ENCODE measurements at places on chromosomes 4 and X.

DNA sequence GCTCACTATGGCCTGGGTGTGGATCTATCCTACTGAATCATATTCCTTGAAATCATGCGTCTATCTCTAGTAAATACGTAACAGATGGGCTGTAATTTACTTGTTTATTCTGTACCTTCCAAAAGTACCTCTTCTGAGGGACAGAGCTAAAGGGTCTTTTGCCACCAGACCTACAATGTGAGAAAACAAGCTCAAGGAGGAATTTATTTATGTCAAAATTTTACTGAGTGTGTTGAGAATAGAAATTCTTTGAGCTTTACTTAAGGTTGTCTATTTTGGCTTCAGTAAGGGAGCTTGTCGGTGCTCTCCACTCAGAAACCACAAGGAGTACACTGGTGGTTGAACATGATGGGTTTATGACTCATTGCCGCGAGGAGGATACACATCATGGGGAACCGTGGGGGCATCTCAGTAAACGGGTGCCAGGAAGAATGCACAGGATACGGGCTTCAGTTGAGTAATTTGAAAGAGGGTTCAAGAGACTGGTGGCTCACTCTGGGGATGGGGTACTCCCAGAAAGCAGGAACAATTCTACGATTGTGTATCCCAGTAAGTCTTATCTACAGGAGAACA, 3.0 kb downstream of the ANK2 start:
- no peak for DNase-seq

GRCh38 chr4:156560701-156561100, 410.9 kb downstream of the PDGFC start:
- DNase-seq = no peak

DNA sequence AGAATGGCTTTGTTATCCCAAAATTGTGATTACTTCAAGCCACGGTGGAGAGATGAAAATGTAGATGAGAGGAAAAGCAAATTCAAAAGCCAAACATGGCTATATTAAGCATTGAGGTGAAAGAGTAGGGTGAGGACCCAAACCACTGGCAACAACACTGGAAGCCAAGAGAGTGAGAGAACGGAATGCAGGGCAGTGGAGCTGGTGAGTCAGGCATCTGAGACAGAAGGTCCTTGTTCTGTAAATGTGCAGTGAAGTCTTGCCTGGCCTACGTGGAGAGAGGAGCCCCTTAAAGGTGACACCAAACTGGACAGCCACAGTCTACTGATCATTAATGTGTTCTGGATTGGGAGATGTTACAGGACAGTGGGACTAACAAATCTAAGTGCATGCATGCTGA, 22.8 kb upstream of the SEC24B start:
- DNase-seq = no peak

DNA sequence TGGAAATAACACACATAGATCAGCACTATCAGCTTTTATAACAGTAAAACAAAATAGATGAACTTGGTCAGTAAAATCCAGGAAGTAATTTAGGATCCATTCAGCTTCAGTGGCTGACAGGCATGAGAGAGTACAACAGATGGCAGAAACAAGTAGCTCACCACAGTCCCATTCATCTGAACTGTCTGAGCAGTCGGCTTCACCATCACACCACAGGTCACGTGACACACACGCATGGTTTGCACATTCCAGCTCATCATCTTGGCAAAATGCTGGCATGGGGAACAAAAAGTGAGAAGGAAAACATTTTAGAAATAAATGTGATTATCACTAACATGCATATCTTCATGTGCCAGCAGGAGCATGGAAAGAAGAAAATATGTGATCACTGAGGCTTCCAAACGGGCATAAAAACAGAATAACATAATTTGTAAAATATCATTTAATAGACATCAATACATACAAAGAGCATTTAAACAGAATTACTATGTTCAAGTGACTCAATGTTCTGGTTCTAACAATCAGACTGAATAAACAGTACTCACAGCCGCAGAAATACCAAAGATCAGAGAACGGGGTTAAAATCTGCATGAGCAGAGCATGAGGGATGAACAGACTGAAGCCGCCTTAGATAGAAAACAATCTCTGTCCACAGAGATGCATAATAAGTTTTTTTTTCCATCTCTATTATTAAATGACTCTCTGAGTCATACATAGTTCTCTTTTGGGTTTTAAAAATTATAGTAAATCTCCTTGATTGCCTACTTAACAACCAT, 158.1 kb downstream of the ATP10D start:
- DNase-seq = no peak

DNA sequence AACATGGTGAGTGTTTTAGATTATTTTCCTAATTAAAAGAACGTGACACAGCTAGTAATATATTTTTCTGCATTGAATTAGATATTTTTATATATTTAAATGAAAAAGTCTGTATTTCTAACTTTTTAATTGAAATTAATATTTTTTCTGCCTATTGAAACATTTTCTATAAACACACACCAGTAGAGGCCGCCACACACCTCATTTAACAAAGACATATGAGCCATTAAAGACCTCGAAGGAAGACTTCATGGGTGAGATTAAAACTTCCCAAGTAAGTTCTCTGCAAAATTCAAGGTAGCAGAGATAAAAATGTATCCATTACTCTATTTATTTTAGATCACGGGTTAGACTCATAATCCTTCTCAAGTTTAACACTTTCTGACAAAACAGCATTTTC, 8.3 kb downstream of the SLITRK2 start:
- DNase-seq = no peak

- no peak for DNase-seq
Measured at GRCh38 chr4:186017801-186018200, 51.2 kb upstream of the TLR3 start.

DNA sequence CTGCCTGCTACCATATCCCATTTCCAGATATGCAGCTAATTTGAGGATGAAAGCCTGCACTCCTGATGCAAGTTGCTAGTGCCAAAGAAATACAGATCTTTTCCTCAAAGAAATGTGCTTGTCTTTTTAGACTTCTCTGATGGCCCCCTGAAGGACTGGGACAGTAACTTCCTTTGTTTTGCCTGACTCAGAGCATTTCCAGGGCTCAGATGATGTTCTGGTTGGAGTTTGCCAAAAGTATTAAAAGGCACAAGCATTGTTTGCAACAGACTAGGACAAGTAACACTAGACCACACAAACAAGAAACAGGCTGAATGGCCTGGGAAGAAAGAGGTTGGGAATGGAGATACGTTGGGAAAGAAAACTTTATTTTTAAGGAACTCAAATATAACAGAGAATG, 175.2 kb downstream of the IL13RA2 start:
- DNase-seq = no peak

GRCh38 chrX:114626323-114626722, 42.4 kb downstream of the HTR2C start:
- DNase-seq = no peak

DNA sequence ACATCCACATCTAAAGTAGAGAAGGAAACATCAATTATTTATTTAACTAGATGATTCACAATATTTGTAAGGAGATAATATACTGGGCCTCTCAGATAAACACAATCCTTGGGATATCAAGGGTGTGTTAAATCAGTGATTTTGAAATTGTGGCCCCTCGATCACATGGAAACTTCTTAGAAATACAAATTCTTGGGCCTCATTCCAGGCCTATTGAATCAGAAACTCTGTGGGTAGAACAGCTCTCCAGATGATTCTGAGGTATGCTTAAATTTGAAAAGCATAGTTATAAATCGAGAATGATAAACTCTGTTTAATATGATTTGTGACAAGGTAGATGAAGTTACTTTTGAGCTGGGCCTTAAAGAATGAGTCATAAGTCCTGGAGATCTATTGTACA, 64.3 kb upstream of the GPR174 start:
- no peak for DNase-seq

DNA sequence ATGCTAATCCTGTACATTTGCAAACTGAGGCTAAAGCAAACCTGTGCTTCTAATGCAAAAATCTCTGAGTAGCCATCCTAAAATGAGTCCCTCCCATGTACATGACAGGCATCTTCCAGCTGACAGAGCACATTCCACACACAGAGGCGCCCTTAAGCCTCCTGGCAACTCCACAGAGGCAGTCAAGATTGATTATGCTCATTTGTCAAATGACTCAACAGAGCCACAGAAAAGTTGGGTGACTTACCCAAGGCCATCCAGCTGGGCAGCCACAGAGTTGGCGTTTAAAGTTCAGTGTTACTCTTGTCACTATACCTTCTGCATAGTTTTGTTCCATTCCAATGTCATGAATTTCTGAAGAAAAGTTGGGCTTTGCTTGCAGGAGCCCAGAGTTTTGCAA, 394.6 kb upstream of the FGF13 start:
- no peak for DNase-seq

DNA sequence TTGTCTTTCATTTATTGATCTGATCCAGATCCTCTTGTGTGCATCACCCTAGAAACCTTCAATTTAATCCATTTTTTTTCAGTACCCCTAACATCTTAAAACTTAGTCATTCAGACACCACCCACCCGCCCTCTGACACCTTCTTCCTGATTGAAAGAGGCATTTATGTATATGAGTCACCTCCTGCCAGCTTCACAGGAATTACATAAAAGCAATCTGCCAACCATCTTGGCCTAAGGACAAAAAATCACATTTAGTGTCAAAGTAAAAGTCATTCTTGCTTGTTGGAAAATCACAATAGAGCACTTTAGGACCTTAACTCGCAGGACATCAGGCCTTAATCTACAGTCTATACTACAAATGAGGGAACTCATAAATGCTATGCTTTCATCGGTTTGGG, 52.1 kb downstream of the NDST3 start:
- DNase-seq = no peak

GRCh38 chr4:185852961-185853360, 41.0 kb upstream of the SORBS2 start:
- DNase-seq = no peak

- no peak for DNase-seq
Measured at GRCh38 chr4:80678413-80678812, 342.9 kb downstream of the CFAP299 start.

GRCh38 chrX:123695242-123695641, 37.6 kb downstream of the THOC2 start:
- no peak for DNase-seq

GRCh38 chr4:104818579-104818978, 323.9 kb upstream of the CXXC4 start:
- no peak for DNase-seq

DNA sequence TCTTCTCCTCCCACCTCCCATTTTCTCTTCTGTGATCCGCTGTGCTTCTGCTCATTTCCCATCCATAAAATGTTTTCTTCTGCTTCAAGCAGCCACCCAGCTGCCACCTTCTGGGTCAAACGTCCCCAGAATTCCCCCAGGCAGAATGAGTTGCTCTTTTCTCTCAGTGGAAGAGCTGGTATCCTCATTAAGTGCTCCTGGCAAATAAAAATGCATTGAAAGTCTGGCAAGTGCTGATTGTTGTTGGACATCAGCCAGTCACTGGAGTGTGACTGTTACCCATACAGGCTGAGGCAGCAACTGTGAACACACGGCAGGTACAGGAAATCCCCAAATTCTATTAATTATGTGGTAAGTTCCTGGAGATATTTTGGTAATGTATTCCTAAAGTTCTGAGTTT, 52.6 kb downstream of the LIMCH1 start:
- DNase-seq = no peak

GRCh38 chr4:168651374-168651773, 154.5 kb downstream of the PALLD start:
- no peak for DNase-seq

DNA sequence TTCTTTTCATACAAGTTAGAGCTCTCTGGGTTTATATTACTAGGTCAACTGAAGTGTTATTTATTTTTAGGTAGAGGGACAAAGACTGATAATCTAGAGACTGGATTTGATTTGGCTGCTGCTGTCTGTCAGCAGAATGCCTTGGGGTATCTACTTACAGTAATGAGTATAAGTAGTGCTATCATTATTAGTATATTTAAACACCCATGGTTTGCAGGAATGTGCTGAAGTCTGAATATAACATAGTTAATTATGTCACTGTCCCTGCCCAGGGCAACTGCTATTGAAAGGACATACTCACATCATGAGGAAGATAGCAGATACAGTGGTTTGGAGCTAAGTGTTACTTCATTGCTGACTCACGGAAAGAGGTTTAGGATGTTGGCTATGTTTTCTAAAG, 76.2 kb downstream of the PRRG1 start:
- DNase-seq = no peak

- DNase-seq = no peak
Measured at GRCh38 chr4:73446336-73446938, 10.4 kb downstream of the AFP start.

DNA sequence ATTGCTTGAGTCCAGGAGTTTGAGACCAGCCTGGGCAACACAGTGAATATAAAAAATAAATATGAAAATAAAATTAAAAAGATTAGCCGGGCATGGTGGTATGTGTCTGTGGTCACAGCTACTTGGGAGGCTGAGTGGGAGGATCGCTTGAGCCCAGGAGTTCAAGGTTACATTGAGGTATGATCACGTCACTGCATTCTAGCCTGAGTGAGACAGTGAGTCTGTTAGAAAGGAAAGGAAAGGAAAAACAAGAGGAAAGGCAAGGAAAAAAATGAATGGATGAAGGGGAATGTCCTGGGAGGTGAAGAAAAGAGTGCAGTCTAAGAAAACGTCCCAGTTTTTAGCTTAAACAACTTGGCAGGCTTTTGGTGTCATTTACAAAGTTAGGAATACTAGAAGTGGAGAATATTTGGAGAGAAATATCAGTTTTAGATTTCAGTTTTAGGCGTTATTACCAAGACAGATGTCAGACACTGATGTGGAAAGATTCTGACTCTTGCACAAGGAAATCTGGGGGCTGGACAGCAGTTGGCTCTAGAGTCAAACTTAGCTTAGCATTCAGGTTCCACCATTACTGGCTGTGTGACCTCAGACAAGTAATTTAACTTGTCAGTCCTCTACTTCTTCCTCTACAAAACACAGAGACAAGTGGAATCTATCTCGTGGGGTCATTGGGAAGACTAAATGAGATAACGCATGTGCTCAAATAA, 139.0 kb downstream of the TSPAN5 start:
- no peak for DNase-seq

DNA sequence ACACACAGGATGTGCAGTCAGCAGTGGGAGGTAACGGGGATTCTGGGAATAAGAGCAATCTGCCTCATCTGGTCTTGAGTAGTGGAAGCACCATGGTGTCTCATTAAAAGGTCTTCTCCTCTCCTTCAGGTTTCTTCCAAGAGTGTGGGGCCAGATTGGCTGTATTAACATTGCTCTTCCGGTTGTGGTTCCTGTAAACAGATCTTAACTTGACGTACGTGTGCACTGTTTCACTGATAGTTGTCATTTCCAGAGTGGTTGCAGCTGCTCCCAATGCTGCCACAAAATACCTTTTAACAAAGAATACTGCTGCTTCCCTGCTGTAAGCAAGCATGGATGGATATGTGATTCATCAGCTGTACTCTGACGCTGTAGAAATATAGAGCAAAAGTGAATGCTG, 1443.4 kb upstream of the TENM3 start:
- DNase-seq = no peak

- no peak for DNase-seq
Measured at GRCh38 chrX:23788946-23789345, 6.0 kb downstream of the SAT1 start.

DNA sequence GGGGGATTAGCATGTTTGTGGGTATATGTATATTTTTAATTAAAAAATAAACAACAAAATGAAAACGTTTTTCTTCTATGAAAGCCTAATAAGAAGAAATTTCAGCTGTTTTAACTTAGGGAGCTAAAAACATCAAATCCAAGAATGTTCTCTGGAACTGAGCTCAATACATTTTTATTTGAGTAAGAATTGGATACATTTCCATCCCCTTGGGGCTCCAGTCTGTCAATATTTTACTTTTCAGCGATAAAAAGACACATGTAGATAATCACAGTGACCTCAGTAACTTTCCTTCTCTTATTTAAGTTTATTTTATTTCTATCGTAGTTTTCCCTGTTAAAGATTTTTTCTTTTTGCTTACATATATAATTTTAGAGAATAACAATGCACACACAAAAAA, 59.3 kb downstream of the ELOVL6 start:
- DNase-seq = no peak

Data from stimulated activated CD8-positive, alpha-beta memory T cell treated with anti-CD3 and anti-CD28 coated beads, Interleukin-2, amount 100 ng/mL, for 1 hour (primary cell).